NCI-H226 (cell line): ENCODE measurements at places on chromosomes 13 and 19.

GRCh38 chr19:44824761-44825160, 15.9 kb downstream of the BCAM start:
- DNase-seq = no peak

DNA sequence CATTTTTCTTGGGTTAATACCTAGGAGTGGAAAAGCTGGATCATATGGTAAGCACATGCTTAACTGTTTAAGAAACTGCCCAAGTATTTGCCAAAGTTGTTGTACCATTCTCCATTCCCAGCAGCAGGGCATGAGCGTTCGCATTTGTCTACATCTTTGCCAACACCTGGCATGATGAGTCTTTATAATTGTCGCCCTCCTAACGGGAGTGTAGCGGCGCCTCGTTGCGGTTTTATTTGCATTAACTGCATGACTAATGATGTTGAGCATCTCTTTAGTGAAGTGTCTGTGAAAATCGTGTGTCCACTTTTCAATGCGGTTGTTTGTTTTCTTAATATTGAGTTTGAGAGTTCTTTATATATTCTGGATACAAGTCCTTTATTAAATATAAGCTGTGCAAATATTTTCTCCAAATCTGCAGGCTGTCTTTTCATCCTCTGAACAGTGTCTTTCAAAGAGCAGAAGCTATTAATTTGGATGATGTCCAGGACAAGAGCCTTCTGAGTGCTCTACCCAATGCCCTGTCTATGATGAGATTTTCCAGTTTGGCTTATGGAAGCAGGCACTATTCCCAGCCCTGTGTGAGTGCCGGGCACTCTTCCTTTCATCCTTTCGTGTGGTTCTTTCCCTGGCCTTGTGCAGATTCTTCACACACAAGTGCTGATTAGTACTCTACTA, 202.0 kb downstream of the FOXO1 start:
- no peak for DNase-seq

GRCh38 chr13:36796052-36796451, 23.0 kb upstream of the RFXAP start:
- DNase-seq = no peak

- no peak for DNase-seq
Observed at GRCh38 chr13:99991013-99991827, 9.6 kb downstream of the ZIC2 start.

DNA sequence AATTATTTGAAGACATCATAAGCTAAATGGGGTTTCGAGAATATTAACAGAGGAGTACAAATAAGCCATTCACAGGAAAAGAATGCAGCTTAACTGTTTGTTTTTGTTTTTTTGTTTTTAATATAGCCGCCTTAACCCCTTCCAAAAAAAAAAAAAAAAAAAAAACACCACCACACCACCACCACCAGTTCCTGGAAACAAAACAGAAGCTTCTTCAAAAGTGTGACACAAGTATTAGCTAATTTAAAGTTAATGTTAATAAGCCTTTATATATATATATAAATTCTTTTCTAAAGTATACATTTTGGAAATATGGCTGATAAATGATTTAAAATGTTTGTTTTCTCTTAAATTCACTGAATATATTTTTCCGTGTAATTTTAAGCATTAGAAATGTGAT, 1.4 kb downstream of the RAP2A start:
- no peak for DNase-seq

- no peak for DNase-seq
Observed at GRCh38 chr19:46495786-46496099, at the start of gene PNMA8B. Gene PNMA8B (minus strand): TSS chr19:46495867. CDS start chr19:46495465, 402 bp downstream.

DNA sequence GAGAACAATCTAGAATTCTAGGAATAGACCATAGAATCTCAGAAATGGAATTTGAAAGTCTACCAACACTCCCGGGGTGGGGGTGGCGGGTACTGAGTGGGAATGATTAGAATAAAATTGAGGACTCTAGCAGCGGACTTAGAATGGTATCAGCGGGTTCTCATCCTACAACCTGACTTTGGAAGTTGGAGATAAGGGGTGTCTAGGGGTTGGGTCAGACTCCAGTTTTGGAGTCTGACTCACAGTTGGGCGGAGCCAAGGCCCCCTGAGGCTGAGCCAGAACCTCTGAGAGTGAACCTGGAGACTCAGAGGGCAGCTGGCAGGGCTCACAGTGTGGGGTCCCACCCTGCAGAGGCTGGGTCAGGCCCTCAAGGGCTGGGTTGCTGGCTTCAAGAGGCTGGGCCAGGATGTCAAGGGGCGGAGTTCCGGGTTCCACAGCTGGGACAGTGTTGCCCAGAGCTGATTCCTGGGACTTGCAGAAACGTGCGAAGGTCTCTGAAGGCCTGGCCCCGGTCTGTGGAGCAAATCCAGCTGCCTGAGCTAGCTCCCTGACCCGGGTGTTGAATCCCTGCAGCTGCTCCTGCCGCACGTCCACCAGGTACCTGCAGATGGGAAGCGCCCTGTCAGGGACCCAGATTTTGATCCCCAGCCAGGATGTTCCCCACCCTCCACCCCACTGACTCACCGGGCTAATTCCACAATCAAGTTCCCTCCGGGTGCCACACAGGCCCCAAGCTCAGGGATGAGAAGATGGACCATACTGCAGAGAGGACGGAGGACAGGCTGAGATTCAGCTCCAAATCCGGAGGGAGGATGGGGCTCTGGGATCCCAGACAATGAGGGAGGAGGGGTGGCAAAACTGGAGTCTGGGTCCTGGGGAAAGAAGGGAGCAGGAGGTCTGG, 1.6 kb upstream of the TNNI3 start:
- peak; percentile 94 for DNase-seq

DNA sequence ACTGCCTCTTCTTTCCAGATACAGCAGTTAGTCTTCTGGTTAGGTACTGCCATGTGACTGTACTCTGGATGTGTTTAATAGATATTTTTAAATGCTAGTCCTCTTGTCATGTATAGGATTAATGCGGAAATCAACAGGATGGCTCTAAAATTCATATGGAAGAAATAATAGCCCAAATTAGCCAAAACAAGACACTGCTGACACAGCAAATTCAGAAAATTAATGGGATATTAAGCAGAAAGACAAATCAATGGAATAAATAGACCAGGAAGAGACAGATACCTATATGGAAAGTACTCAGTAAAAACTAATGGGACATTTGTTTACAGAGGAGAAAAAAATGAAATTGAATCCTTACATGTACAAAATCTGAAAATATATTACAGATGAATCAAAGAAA, 679.3 kb upstream of the PCDH20 start:
- no peak for DNase-seq

- DNase-seq = no peak
Observed at GRCh38 chr19:47613165-47614020, 4.5 kb downstream of the BICRA start.

DNA sequence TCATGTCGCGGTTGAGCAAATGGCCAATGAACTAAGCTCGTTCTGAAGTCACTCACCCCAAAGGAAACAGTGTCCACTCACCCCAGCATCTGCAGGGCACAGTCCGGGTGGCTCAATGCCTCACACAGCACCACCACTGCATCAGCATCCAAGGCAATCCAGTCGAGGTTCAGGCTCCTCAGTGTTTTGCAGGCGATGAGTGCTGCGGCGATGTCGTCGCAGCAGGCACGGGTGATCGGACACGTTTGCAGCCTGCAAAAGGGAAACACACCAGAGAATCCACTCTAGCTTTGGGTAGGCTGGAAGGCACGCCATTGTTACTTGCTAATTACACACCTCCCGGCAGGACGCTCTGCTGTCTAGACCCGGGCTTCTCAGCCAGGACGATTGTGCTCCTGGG, 26.5 kb downstream of the NLRP9 start:
- no peak for DNase-seq

- no peak for DNase-seq
Observed at GRCh38 chr13:61247149-61247936, 168.3 kb downstream of the PCDH20 start.

GRCh38 chr19:58317476-58318072, 9.2 kb upstream of the ZSCAN22 start:
- peak; percentile 25 for DNase-seq

DNA sequence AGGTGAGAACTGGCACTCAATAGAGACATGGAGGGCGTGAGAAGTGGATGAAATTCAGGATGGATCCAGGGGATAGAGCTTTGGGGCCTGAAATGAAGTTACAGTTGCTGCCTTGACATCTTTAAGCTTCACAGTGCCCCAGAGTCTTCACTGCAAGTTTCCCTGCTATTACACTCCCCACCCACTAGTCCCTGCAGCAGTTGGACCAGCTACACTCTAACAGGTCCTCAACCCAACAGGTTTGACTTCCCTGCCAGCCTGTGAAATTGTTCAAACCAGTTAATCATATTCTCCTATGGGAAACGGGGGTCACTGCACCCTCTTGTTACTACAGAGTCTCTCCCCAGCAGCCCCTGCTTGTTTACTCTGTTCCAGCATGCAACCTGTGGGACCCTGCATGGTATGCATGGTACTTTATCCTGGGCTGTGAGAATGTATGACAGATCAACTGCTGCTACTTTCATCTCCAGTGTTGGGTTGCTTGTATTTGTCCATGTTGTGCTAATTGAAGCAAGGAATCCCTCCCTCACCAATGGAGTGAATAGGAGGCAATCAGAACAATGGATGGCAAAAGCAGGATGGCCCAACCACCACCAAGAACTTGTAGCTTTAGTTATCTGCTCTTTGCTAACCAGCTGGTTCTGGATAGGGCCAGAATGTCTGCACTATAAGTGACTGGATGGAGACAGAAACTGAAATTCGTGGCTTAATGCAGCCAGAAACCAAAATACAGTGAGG, 314.2 kb downstream of the OLFM4 start:
- no peak for DNase-seq

DNA sequence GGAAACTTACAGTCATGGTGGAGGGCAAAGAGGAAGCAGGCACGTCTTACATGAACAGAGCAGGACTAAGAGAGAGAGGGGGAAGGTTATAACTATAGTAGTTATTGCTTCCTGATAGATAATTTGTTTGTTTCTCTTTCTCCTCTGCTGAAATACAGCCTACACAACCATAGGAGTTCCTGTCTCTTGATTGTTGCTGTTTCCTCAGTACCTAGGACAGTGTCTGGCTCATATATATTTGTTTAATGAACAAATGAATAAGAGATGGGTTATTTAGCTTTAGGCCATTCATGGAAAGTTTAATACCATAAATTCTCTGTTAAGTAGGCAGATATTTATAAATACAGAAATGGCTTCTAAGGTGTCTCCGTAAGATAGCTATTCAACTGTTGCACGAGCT, 95.2 kb downstream of the PCCA start:
- DNase-seq = no peak

- no peak for DNase-seq
Observed at GRCh38 chr13:40341501-40341900, 324.9 kb downstream of the FOXO1 start.

DNA sequence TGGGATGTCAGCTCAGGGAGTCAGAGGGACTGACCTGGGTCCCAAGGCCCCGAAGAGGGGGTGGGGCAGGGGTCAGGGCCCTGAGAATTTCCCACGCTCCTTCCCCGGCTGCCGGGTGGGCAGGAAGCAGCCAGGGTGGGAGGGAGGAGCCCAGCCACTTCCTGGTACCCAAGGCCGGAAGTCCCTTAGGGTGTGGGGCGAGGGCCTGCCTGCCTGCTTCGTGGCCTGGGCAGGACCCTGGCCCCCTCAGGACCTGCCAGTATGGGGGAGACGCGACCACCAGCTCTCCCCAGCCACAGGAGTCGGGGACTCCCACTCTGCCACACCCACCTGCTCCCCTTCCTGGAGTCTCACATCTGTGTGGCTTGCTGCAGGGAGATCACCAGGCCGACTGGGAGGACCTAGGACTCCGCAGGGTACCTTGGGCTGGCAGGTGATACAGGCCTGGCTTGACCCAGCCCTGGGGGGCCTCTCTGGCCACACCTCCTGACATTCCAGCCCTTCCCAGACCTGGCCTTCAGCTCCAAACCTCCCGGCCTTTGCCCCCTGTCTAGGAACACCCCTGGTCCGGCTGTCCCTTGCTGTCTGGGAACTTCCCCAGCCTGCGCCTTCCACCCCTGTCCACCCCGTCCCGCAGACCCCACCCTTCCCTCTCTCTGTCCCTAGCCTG, 9.8 kb upstream of the CIRBP start:
- DNase-seq = peak; percentile 59

DNA sequence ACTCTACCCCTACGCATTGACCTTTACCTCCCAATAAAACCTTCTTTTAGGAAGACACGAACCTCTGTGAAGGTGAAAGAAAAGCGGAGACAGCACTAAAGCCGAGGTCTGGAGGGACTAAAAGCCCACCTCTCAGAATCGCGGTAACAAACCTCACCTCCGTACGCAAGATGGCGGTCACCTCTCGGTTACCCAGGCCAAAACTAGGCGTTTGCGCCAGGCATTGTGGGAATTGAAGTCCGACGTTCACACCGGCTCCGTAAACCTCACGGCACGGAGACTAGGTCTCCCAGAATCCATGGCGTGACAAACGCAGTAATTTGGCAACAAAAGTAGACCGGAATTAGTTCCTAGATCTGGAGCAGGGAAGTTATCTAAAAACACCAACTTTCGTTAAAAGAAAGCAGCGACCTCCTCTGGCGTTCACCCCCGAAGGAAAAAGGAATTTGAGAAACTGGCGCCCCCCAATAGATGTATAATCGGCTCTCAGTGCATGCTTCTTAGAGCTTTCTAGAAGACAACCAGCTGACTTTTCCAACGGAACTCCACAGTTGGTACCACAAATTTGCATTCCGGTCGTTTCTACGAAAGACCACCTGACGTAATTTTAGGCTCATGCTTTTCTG, at the start of gene N4BP2L2:
TSS of gene N4BP2L2 (minus strand) at position 175 of the 626 bp plus-strand sequence. CDS start 1,768 bp downstream, outside the sequence.
- peak; percentile 90 for DNase-seq

DNA sequence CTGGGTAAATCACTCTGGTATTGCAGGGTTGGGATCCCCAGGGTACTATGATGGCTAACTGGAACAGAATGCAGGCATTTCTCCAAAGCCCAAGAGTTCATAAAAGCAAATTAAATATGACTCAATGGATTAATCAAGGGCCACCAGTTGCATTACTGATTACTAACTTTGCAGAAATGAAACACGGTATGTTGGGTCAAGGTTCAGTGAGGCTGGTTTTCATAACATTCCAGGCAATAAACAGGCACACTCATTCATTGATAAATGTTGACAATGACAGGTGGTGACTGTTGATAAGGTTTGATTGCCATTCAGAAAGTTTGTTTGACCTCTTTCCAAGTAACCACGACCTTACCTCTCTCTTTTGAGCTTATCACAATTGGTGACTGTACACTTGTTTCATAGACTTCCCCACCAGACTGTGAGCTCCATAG, 506 bp upstream of the AP1M1 start:
- DNase-seq = no peak

DNA sequence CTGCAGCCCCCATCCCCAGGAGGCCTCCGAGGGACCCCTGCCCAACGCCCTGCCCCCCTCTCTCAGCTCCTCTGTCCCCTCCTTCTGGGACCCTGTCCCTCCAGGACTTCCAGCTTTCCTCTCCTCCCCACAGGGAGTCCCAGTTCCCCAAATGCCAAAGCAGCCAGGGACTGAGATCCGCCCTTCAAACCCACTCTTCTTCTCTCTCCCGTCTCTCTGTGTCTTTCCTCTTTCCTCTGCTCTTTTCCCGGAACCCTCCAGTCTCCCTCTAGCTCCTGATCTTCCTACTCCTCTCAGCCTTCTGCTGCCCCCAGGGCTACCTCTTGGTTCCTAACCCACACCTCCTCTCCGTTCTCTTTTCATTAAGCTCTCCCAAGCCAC, 377 bp downstream of the CA11 start:
- DNase-seq = no peak
